ENCODE measurements at places on chromosomes 6 and 20. TPM values are rescaled to one million over a fixed set of nuclear protein-coding genes. Genes with fewer than 3 reads are reported as not detected.

NANP gene
- 5.2 TPM for total RNA-seq

ZSWIM3 gene
- 5.5 TPM for total RNA-seq

RRP36 gene
- total RNA-seq = 59.2 TPM

ID4 gene
- total RNA-seq = not detected

GMPR gene
- total RNA-seq = 3.4 TPM

GLP1R gene
- not detected for total RNA-seq

GSTA2 gene
- total RNA-seq = not detected

TBC1D7 gene
- 19.1 TPM for total RNA-seq

SYCP2L gene
- not detected for total RNA-seq

CYP39A1 gene
- not detected for total RNA-seq

CFAP61 gene
- not detected for total RNA-seq

ARMH2 gene
- total RNA-seq = 1.2 TPM

GPSM3 gene
- total RNA-seq = 287 TPM

XKR7 gene
- not detected for total RNA-seq

CLDN20 gene
- total RNA-seq = not detected

AIF1 gene
- 11.7 TPM for total RNA-seq

TSBP1 gene
- total RNA-seq = not detected

GCNT2 gene
- total RNA-seq = 3.1 TPM

DNA sequence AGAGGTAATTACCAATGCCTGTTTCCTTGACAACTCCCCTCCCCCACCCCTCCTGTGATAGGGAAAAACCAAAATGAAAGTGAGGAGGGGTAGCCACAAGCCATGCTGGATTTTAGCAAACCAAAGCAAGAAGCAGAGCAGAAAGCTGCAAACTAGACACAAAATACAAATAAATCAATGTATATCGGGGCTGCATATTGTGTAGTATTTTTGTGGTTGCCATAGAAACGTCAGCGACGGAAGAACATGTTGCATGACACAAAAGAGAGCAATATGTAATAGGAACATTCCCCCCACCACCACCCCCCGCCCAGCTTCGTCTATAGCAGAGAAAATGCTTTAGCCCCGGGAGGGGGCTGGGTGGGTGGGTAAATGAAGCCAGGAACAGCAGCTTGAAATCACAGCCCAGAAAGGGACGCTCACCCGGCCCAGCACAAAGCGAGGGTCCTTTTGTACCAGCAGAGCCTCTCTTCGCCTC is 548 bp downstream of the AGPAT4 start:
- DNase-seq = peak; percentile 50

DNA sequence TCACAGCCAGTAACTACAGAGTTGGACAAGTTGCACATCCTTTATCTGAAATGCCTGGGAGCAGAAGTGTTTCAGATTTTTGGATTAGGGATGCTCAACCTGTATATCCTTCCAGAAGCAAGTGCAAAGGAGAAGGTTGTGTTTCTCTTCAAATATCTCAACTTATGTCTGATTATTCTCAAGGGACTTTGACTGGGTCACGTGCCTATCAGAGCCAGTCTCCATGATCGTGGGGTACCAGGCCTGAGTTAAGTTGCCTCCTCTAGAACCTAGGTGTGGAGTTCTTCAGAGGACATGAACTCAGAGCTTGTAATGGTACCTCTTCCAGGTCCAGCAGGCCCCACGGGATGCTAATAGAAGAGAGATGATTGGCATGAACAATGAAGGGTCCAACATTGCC is 7.8 kb downstream of the CD83 start:
- DNase-seq = no peak

- no peak for DNase-seq
Observed at GRCh38 chr6:15506066-15506465, 156.8 kb downstream of the DTNBP1 start.

- no peak for DNase-seq
Observed at GRCh38 chr20:57719951-57720350, 10.1 kb upstream of the PMEPA1 start.

GRCh38 chr6:34223381-34223955 is 13.2 kb upstream of the HMGA1 start:
- no peak for DNase-seq

GRCh38 chr20:45059022-45059728 is 41.8 kb downstream of the KCNS1 start:
- no peak for DNase-seq

- DNase-seq = no peak
Observed at GRCh38 chr6:155461556-155461955, 5.9 kb upstream of the NOX3 start.

GRCh38 chr6:157677235-157677634 is 145.8 kb upstream of the SNX9 start:
- DNase-seq = no peak

DNA sequence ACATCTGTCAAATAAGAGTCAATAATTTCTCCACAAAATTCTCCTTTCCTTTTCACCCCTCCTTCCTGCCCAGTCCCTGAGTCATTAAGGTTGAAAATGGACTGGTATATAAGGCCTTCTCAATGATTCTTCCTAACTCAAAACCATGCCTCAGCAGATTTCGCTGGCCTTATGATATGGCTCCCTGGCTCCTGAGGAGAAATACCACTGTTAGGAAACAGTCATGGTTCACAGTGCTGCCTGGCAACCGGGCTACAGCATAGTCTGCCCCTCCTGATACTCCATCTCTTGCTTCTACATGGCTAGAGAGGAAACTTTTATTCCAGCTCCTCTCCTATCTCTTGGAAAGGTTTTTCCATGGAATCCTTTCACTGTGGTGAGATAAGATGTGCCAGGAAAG is 4.7 kb downstream of the UBE2J1 start:
- DNase-seq = no peak

DNA sequence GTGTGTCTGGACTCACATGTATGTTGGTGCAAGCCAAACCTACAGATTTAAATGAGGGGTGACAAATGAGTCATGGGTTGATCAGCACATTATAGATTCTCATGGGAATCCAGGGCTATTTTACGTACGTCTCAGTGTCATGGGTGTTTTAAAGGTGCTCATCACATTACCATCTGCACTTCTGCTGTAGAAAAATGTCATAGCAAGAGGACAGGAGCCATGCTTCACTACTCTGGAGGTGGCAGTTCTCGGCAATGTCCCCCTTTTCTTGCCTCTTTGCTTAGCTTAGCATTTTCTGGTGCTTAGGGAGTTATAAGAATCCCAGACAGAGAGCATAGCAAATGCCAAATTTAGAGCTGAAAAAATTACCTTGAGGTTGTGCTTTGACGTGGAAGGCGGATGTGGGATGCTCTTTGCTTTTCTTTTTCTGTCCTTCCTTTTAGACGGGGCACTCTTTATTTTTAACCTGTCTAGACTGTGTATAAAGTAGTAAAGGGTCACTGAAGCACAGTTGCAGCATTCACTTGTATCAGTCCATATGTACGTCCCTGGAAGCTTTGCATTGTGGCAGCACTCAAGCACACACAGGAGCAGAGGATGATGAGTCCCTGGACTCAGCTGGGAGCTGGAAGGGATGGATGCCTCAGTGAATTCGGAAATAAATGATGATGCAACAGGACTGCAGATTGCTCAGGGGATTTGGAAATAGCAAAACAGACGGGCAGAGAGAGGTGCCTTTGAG is 139.7 kb downstream of the SYNDIG1 start:
- DNase-seq = no peak

- DNase-seq = no peak
Observed at GRCh38 chr6:162649271-162649670, 78.3 kb downstream of the PRKN start.

GRCh38 chr20:20824924-20825584 is 112.6 kb upstream of the RALGAPA2 start:
- DNase-seq = peak; percentile 53

- no peak for DNase-seq
Observed at GRCh38 chr20:945841-946240, 29.7 kb upstream of the ANGPT4 start.

GRCh38 chr20:39961637-39962244 is 727.3 kb downstream of the MAFB start:
- DNase-seq = no peak

GRCh38 chr6:108872141-108872557 is 23.9 kb downstream of the ARMC2 start:
- DNase-seq = no peak

DNA sequence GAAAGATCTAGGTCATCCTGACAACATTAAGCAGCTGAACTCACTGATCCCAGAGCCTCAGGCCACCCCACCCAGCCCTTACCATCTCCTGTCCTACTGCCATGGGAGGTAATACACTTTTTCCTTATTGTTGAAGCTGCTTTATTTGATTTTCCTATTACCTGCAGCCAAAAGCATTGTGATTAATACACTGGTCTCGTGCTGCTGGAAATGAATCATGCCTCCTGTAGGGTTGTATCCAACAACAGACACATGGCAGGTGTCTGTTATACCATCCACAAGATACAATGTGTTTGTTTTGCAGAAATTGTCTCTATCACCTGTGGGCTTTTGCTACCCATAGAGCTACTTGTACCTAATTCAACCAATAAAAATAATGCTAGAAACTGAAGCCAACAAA is 34.2 kb downstream of the MYLIP start:
- DNase-seq = no peak

- DNase-seq = no peak
Observed at GRCh38 chr20:18685406-18685805, 97.6 kb downstream of the DTD1 start.

GRCh38 chr6:4371207-4371921 is 236.0 kb upstream of the ECI2 start:
- no peak for DNase-seq

GRCh38 chr6:27474172-27474465 is 1.2 kb upstream of the ZNF184 start:
- no peak for DNase-seq

DNA sequence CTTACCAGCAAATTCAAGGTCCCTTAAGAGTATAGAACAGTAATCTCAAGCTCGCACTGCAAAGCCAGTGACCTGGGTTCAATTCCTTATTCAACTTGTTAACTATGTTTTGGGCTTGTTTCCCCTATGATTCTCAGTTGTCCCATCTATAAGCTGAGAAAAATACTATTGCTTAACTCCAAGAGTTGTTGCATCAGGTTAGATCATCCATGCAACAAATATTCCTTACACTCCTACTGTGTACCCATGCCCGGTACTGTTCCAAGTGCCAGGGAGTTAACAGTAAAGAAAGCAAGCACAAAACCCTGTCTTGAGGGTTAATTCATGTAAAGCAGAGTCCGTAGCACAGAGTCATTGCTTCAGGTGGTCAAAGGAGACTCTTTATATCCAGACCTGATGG is 247.3 kb downstream of the MAFB start:
- DNase-seq = no peak

- DNase-seq = no peak
Observed at GRCh38 chr6:143322386-143322785, 128.1 kb downstream of the ADAT2 start.

- DNase-seq = no peak
Observed at GRCh38 chr20:38132910-38133501, 32.1 kb downstream of the TGM2 start.

DNA sequence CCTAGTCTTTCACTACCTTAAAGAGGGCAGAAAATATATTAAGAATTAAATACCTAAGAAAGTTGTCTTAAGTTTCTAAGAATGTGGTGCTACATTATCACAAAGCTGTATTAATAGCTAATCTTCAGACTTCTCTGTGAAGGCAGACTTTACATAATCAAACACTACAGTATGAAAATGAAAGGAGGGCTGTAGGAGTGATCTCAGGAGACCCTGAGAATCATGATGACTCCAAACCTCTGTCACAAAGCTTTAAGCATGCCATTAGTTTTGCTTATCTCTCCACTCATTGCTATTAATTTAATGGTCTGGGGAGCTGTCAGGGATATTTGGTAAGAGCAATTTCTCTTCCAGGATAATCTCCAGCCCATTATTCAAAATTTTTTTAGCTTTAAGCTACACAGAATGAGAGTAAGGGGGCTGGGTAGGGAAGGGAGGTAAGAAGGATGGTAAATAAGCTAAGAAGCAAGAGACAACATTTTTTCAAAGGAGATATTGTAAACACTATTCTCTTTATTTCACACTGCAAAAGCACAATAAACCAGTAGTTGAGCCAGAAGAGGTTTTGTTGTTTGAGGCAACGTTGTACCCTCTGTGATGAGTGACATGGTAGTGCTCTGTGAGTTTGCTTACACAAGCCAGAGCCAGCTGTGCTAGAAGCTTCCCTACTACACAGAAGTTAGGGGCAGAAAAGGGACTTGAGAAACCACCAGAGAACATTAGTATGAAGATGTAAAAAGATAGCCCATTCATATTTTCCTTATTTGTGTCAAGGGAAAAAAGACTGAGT is 258.8 kb downstream of the GMDS start:
- DNase-seq = no peak

DNA sequence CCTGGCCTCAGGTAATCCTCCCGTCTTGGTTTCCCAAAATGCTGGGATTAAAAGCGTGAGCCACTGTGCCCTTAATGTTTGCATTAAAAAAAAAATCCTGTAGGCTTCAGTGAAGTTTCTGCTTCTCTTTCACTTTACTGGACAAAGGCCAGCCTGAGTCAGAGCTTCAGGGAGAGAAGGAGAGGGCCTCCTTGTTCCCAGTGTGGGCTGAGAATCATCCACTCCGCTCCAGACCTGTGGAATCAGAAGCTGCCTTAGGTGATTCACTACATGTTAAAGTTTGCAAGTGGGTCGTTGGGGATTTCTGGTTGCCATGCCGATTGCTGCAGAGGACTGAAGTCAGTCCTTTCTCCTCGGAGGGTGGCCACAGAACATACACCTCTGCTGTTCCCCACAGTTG is 113.3 kb upstream of the EEF1E1 start:
- no peak for DNase-seq

GRCh38 chr6:139475241-139475640 is 100.8 kb upstream of the CITED2 start:
- DNase-seq = no peak

GRCh38 chr20:23503649-23504048 is 12.7 kb downstream of the CST8 start:
- no peak for DNase-seq

GRCh38 chr20:7015257-7015656 is 247.8 kb downstream of the BMP2 start:
- DNase-seq = no peak

DNA sequence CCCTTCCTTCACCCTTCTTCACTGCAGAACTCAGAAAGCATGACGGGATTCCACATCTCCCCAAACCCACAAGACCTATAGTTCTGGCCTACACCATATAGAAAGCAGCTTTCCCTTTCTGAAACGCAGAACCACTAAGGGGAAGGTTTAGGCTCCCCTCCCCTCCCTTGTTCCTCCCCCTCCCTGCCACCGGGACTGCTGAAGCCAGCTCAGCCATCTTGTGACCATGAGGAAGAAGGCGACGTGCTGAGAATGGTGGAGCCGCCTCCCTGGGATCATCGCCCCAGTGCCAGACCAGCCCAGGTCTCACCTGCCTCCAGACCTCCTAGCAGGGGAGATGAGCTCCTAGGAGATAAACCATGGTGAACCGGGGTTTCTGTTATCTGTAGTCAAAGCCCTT is 19.6 kb downstream of the SERPINB6 start:
- DNase-seq = no peak

DNA sequence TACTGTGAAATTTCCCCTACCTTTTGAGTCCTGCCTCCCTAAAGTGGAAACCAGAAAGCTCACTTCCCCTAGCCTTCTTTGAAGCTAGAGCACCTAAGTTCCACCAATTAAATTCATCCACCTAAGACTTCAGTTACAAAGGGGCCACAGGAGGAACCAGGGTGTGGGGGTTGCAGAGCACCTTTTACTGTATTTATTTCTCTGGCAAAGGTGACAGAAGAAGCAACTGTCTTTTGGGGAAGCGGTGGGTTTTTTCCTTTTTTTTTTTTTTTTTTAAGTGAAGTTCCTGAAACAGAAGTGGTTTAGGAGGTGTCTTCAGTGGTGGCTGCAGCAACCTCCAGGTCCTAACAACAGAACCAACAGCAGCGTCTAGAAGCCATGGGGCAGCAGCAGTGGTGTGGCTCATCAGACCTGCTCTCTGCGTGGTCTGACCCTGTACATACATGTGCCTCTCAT is 13.1 kb downstream of the PSMB9 start:
- DNase-seq = no peak
